ENCODE measurements at places on chromosomes 2 and 18.

GRCh38 chr2:241925821-241926441, 56.4 kb downstream of the RTP5 start:
- H3K4me3 ChIP-seq = no peak overlapping the region
- no peak overlapping the region for H3K27ac ChIP-seq
- no peaks in the 10 kb centered on the region for H3K27me3 ChIP-seq
- H3K4me1 ChIP-seq = peaks cover 2% of the 10 kb centered on the region

DNA sequence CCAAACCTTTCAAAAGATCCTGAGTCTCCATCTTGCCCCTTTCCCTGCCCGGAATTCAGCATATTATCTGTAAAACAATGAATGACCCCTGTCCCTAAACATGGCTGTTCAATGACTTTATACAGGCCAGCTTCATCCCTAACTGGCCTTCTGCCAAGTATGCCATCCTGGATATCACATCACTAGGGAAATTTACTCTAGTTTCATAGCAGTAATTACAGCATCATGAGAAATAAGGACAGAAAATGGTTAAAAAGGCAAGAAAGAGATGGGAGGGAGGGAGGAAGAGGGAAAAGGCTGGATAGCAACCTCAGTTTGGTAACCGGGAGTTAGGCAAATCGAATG, 4.4 kb downstream of the MBOAT2 start:
- H3K27me3 ChIP-seq = peaks cover 15% of the 10 kb centered on the region
- H3K27ac ChIP-seq = no peak overlapping the region

- H3K27ac ChIP-seq = no peak overlapping the region
- no peak overlapping the region for H3K4me3 ChIP-seq
- H3K4me1 ChIP-seq = peaks cover 32% of the 10 kb centered on the region
- H3K36me3 ChIP-seq = no peaks in the 10 kb centered on the region
- peaks cover 5% of the 10 kb centered on the region for H3K27me3 ChIP-seq
- DNase-seq = no peak
Observed at GRCh38 chr2:101112772-101113157, 38.4 kb downstream of the TBC1D8 start.

DNA sequence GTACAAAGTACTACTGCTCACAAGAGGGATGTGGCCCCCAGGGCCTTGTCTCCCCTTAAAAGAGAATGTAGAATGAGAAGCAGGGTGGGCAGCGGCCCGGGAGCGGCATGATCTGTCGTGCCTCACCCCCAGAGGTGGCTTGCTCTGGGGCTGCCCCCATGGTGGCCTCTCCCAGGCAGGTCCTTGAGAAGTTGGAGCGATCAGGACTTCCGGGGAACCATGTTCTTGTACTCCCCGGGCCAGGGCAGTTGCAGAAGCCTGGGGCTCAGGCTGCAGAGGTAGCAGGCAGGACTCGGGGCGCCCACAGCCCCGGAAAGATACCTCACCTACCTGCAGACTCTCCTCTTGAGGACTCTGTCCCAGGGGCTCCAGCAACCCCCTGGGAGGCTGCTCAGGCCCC, 62.6 kb downstream of the CYP26B1 start:
- H3K27ac ChIP-seq = no peak overlapping the region
- H3K4me3 ChIP-seq = no peak overlapping the region
- H3K27me3 ChIP-seq = no peaks in the 10 kb centered on the region
- no peak for DNase-seq
- no peaks in the 10 kb centered on the region for H3K4me1 ChIP-seq
- no peaks in the 10 kb centered on the region for H3K36me3 ChIP-seq

GRCh38 chr2:129888896-129889295, 90.6 kb upstream of the RAB6C start:
- H3K27ac ChIP-seq = no peak overlapping the region
- peaks cover 47% of the 10 kb centered on the region for H3K27me3 ChIP-seq
- no peaks in the 10 kb centered on the region for H3K4me1 ChIP-seq
- no peak for DNase-seq
- no peak overlapping the region for H3K4me3 ChIP-seq

DNA sequence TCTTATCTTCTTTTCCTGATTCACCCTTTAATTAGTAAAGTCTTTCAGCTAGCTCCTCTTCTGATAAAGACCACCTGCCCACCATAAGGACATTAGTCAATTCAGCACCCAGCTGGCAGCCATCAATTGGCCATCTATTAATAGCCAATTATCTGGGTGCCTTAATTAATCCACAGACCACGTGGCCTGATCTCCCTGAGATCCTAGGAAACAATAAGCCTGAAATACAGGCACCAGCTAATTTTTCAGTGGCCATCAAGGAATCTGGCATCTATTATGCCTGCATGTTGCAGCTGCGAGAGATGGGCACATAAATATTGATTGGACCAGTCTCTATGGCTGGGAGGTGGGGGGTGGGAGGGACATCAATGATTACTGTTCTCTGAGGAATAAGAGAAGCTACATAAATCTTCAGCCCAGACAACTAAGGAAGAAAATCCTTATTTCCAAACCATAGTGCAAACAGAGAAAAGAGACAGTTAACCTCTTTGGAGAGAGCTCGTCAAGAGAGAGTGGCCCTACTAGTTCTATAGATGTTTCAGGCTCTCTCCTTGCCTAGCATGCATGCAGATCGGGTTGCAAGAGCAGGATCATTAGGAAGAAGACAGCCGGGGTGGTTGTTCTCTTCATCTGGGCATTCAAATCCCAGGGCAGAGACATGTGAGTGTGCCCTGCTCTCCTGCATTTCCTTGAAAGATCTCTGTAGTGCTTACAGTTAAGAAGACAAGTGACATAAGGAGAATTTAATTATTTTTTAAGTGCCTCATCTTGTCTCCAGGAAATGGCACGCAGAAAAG, 8.7 kb downstream of the GALNT14 start:
- H3K36me3 ChIP-seq = no peaks in the 10 kb centered on the region
- no peaks in the 10 kb centered on the region for H3K4me1 ChIP-seq
- no peak overlapping the region for H3K4me3 ChIP-seq
- H3K27ac ChIP-seq = no peak overlapping the region
- no peaks in the 10 kb centered on the region for H3K27me3 ChIP-seq
